ENCODE measurements at places on chromosomes 1 and 21.
A peak's percentile ranks its signal among the peaks of the same experiment; 100 is the strongest.

GRCh38 chr1:203840208-203840808 is 21.1 kb upstream of the SNRPE start:
- no peak for DNase-seq

DNA sequence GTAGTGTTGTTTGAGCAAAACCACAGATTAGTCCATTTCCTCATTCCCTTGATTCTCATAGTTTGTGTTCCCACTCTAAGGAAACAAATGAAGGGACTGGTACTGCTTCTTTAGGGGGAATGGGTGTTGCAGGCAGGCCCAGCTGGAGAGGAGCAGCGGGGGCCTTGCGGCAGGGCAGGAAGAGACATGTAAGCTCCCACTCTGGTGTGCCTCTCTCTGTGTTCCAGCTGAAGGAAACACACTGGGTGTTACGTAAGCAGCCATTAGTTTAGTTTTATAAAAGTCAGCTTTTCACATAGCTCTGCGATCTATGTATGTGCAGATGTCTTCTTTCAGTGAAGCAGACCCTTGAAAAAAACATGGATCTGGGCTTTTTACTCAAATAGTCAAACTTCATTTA is 99.5 kb downstream of the CACHD1 start:
- no peak for DNase-seq

GRCh38 chr1:154454386-154455120 is 47.5 kb upstream of the TDRD10 start:
- no peak for DNase-seq

DNA sequence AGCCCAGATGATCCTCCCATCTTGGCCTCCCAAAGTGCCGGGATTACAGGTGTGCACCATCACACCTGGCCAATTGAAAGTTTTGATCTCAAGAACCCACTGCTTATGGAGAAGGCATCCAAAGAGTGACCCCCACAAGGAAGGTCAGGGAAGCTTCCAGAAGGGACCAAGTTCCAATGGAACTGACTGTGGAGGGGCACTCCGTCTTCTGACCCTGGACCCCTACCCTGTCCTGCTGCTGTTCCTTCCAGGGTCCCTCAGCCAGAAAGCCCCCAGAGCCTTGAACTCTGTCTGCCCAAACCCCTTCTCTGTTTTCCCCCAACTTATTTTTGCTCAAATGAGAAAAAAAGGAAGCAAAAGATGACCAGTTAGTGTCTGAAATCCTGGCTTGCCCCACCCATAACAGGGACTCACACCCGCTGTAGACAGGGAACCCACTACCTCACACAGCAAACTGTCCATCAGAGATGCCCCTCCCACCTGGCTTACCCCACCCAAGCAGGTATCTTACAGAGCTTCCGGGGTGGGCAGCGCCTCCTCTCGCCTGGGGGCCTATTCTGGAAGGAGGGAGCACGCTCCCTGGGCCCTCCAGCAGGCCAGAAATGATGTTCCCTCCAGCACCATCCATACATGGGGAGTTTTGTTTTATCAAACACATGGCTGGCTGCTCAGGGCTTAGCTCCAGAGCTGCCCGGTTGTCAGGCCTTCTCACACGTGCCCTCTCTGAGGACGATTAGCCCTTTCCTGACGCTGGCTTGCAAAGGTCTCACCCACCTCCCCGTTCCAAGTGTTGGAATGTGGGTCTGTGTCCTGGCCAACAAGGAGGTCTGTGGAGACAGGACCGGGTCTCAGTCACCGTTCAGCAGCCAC is 3.1 kb upstream of the WNT3A start:
- DNase-seq, result no peak

DNA sequence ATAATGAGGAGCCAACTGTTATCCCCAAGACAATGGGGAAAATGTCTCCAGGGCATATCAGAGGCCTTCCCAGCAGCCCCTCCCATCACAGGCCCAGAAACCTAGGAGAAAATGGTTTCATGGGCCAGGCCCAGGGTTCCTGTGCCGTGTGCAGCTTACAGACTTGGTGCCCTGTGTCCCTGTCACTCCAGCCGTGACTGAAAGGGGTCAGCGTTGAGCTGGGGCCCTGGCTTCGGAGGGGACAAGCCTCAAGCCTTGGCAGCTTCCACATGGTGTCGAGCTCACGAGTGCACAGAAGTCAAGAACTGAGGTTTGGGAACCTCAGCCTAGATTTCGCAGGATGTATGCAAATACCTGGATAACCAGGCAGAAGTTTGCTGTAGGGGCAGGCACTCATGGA is 18.1 kb downstream of the SIPA1L2 start:
- no peak for DNase-seq

DNA sequence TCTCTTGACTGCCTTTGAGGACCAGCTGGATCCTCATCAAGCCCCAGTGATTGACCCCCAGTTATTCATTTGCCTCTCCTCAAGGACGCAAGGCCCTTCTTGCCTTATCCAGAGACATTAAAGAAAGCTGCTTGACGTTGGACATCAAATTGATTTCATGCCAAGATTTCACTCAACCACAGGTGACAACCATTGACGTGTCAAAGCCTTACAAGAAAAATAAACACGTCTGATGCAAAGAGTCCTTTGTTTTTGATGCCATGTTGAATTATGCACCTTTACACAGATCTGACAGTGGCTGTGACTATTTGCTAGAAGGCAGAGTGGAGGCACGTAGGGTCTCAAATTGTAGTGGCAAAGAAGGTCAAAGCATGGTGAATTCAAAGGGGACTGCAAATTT is 666.2 kb upstream of the CAMK1G start:
- DNase-seq, result no peak

GRCh38 chr1:161719325-161719611 is 2.1 kb upstream of the FCRLB start:
- DNase-seq, result no peak

- no peak for DNase-seq
These were observed 201.2 kb upstream of the L1TD1 start for GRCh38 chr1:61993331-61993961.

GRCh38 chr1:213337025-213337678 is 286.1 kb downstream of the RPS6KC1 start:
- DNase-seq, result no peak

- no peak for DNase-seq
These were observed 96.0 kb upstream of the BMP8A start for GRCh38 chr1:39395357-39395831.

DNA sequence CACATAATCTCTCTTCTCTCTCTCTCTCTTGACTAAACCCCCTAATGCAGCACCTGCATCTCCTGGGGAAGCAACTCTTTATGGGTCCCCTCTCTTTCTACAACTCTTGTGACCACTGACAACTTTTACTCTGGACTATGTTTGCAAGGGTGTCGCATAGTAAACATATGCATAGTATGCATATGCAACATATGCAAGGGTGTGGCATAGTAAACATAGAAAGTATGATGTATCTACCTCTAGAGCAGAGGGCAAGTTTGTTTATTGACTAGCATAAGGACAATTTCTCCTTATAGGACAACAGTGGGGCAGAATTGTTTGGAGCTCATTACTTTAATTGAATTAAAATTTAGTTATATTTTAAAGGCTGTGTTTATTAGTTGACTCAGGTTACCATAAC is 462.5 kb downstream of the AMY1C start:
- DNase-seq, result no peak

DNA sequence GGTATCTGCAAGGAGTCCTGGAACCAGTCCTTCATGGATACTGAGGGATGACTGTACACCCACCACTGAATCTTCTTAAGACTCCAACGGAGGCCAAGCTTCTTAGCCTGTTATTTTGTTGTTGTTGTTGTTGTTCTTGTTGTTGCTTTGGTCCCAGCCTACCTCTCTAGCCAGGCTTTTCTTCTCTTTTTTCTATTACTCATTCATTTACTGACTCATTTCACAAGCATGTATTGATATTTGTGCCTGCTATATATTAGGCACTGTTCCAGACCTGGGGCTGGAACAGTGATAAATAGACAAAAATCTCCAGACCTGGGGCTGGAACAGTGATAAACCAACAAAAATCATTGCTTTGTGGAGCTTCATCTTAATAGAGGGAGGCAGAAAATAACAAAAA is 20.4 kb downstream of the CENPF start:
- no peak for DNase-seq

DNA sequence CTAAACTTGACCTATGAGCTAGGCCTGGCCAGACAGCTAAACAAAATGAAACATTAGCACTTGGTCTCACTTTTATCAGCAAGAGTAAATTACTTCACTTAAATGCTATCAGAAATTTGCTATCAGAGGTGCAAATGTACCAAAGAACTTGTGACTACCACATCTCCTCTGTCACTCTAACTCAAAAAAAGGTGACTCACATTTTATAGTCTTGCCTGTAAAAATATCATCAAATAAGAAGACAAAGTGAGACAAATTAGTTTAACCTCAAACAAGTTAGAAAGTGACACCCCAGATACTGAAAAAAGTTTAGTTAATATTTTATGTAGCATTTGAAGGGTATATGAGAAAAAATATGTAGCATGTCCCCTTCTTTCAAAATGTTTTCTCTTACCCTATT is 76.9 kb downstream of the EPS15 start:
- no peak for DNase-seq

GRCh38 chr21:35057428-35057827 is 8.3 kb upstream of the RUNX1 start:
- DNase-seq, result no peak

DNA sequence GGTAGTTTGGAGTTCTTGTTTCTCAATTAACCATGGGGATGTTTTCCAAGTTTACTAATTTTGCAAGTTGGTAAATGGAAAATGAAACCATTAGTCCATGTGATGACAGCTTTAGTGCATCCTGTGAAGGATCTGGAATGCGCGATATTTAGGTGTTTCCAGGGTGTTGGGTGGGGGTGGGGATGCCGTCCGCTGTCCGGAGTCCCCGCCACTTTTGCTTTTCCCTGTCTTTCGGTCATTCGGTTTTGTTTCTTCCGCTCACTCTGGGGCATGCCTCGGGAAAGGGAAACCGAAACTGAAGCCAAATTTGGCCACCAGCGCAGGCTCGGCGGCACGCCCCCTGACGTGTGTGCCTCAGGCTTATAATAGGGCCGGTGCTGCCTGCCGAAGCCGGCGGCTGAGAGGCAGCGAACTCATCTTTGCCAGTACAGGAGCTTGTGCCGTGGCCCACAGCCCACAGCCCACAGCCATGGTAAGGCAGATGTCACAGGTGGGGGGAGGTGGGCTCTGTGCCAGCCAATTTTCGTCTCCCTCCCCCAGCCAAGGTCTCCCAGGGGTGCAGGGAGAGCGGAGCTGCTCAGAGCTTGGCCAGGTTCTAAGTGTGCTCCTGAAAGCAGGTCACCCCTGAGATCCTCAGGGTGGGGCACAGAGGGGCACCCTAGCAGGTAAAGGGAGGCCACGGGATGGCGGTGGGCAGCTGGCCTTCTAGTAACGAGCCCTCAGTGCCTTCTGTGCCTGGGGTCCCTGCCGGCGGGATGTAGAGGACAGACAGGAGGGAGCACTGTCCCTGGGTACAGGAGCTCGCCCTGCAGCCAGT is at the start of gene ISG15:
ISG15 (plus strand) TSS at position 393 of the 817 bp plus-strand sequence; CDS start at position 470, 77 bp downstream.
- peak; percentile 88 for DNase-seq

- DNase-seq, result no peak
These were observed 50.9 kb downstream of the S100B start for GRCh38 chr21:46553993-46554392.

DNA sequence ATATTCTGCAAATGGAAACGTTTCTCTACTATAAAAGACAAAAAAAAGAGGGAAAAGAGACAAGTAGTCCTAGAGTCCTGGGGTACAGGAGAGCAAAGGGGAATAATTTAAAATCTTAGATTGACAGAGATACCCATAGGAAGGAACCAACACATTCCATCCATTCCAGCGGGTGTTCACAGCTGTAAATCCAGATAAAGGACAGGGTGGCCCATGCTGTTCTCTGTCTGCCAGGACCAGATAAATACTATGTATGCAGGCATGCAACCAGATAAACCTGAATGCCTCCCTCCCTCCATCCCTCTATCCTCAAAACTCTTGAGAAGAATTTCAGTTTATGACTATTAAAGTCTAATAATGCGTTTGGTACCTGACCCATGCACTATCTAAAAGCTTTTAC is 131.8 kb downstream of the PTPN14 start:
- no peak for DNase-seq

GRCh38 chr1:46302641-46303037 is 777 bp downstream of the LRRC41 start:
- DNase-seq, result no peak

GRCh38 chr21:14600569-14601297 is 54.6 kb upstream of the SAMSN1 start:
- DNase-seq, result no peak

DNA sequence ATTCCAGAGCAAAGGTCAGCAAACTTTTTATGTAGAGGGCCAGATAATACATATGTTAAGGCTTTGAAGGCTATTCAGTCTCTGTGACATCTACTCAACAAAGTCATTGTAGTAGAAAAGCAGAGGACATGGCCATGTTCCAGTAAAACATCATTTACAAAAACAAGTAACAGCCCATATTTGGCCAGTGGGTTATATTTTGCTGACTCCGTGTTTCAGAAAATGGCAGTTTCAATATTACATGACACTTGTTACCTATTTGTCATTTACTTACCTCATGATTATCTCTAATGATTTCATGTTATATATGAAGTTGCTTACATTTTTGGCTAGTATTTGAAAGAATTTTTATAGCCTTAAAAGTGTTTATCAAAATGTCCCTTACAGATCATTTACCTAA is 117.4 kb upstream of the B3GALT2 start:
- DNase-seq, result no peak

DNA sequence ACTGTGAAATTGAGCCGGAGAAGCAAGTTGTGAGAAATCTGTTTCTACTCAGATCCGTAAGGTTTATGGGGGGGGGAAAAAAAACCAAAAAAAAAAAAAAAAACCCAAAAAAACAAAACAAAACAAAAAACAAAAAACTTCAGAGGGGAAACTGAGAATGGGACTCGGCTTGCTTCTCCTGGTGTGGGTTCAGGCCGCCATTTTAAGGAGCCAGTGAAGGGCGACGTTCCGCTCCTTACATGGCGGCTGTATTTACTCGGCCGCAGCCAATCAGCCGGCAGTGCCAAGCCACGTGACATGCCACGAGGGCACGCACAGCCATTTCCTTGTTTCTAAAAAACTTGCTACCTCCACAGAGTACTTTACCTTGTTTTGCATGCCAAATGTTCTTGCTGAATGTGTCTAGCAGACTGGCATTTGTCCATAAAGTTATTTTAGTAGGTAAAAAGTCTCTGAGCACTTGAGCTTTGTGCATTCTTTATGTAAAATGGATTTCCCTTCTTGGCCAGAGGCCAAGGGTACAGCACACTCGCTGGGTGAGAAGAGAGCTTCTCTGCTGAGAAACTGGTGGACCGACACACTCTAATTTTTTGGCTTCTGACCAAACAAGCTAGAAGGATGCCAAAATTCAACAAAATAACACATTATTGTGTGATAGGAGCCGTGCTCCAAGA is 101.8 kb downstream of the NFIA start:
- DNase-seq, result no peak
